ENCODE measurements at places on chromosomes 11 and 22. TPM values are rescaled to one million over a fixed set of nuclear protein-coding genes. Genes with fewer than 3 reads are reported as not detected.

GRCh38 chr11:125957618-125958332, 11.9 kb downstream of the VSIG10L2 start:
- DNase-seq = no peak

DNA sequence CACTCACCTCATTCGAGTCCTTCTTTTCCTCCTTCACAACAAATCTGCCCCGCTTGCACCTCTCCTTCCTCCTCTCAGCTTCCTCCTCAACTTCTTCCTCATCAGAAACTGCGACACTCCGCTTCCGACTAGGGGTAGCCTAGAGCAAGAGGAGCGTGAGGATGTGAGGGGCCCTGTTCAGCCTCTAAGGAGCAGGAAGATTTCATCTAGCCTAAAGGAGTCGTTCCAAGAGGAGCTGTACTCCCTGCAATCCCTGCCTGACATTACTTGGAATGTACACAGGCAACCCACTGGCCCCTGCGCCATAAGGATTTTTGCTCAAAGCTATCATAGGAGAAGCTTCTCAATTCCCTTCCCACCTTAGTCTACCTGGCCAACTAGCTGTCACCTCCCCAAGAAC, 34.5 kb downstream of the MORC2 start:
- DNase-seq = no peak

DNA sequence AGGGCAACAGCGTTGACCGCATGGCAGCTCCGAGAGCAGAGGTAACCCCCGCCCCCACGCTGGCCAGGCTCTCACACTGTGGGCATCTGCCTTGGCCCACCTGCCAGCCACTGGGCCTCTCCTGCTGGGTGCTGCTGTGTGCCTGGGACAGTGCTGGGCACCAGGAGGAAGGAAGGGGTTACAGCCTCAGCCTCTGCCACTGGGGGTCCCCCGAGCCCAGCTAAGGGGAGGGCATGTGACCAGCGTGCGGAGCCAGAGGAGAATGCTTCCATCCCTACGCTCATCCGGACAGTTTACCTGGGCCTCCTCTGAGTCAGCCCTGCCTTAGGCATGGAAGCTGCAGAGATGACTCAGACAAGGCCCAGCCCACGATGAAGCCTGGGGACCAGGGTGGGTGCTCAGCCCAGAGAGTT, 10.9 kb downstream of the NCF4 start:
- no peak for DNase-seq

GRCh38 chr22:40236131-40236665, 58.5 kb downstream of the TNRC6B start:
- DNase-seq = no peak

DNA sequence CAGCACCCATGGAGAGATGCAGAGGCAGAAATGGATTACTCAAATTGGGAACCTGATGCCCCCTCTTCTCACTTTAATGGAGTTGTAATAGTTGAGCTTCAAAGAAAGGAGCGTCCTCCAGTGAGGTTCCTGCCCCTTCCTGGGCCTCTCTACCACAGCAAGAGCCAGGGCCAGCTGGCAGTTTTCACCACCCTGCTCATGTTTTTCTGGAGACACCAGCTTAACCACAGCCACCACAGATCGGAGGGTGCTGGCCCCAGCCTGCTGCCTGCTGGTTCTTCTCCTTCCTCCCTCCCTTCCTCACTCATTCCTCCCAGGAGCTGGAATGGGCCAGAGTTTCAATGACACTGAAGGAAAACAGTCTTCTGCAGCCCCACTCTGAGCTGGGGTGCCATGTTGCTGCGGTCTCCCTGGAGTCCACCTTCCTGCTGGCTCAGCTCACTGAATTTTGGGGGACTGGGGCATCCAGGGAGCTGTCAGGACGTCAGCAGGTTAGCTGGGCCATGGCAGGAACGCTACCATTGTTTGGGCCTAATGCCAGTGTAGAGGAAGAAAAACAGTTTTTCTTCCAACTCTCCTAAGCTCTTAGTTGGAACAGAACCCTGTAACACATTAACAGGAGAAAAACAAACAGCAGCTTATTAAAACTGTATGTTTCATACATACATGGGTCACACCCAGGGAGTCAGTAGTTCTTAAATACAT, 57.7 kb downstream of the TRAF6 start:
- DNase-seq = no peak

DNA sequence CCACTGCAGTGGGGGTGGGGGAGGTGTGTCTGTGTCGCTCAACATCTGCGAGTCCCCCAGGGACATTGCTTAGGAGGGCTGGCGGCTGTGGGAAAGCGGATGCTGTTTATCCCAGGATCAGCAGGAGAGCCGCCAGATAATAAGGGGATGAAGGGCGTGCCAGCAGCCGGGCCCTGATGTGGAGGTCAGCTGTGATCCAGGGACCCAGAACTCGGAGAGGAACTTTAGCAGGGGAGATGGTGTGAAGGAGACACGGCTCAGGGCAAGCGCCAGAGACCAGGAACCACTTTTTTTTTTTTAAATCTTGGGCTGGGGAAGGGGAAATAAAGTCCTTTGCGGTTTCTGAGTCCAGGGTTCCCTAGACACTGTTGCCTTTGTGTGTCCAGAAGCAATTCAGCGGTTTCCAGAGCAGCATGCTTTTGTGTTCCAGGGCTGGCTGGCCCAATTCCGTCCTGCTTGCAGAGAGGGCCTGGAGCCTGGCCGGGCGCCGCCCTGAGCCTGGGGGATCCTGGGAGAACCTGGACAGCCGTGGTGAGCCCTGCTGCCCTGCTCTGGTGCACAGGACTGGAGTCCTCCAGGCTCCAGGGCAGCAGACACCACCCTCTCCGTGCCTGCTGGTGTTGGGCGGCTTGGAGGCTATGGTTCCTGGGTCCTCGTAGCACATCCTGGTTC, at the start of gene GRAMD4:
TSS of gene GRAMD4 (plus strand) at position 557 of the 672 bp plus-strand sequence. CDS start 6,414 bp downstream, outside the sequence.
- DNase-seq = peak; percentile 83

GRCh38 chr11:99803501-99803900, 782.8 kb downstream of the CNTN5 start:
- DNase-seq = no peak

- peak; percentile 26 for DNase-seq
These were observed 1113.4 kb downstream of the BRD1 start for GRCh38 chr22:48714231-48714630.

- peak; percentile 86 for DNase-seq
These were observed 796 bp upstream of the YIF1A start for GRCh38 chr11:66289548-66290329.

CCDC90B gene
- 21.2 TPM for total RNA-seq

DNA sequence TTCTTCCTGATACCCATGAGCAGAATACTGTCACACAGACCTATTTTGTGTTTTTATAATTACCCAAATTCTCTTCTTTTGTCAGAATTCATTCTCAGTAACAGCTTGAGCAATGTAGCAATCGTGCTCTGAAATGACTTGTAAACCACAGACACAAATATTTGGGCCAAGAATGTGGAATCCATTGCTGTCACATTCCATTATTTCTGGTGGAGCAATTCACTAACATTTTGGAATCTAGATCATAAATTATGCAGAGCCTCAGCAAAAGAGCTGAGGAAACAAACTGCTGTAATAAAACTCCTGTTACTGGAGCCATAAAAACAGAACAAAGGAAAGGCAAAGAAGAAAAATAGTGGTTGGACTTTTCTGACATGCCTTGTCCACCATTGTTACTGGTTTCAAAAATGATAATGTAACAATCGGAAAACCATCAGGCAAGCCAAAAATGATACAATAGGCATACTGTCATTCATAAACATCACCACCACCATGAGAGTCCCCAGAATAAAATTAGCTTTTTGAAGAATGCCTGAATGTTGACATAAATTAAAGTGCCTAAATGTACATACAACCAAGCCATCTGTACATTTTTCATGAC, 223.4 kb upstream of the PITPNB start:
- DNase-seq = no peak

USP2 gene
- 140 TPM for total RNA-seq

DNA sequence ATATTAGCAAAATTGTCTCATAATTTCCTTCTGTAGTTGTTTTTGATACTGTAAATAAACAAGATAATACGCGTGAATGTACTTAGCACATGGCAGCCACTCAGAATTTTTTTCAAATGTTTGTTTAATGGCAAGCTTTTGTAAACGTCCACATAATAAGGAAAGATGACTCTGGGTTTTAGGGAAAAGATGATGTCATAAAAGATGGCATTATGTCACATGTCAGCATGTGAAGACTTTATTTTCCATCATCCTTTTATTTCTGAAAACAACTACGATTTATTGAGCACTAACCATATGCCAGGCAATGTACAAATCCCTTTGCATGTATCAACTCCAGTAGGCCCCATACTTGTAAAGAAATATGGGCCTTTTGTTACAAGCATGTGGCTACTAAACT, 139.9 kb downstream of the C11orf91 start:
- DNase-seq = no peak

MYO7A gene
- total RNA-seq = 7.0 TPM

OR2AT4 gene
- not detected for total RNA-seq

PANX1 gene
- total RNA-seq = 27.2 TPM

DNA sequence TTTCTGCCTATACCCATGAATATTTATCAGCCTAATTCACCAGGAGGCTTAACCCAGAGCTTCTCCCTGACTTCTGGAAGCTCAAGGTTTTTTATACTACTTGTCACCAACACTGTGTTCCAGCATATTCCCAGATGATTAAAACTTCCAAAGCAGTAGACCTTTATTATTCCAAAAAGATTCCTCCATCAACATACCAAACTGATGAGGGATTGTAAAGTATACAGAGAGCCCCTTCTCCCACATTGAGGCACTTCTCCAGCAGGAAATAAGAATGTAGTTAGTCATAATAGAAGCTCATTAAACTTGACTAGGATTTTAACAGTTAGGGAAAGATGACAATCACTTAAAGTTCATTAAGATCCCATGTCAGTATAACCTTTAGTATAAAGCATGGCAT, 51.4 kb upstream of the CEP126 start:
- DNase-seq = no peak

DNA sequence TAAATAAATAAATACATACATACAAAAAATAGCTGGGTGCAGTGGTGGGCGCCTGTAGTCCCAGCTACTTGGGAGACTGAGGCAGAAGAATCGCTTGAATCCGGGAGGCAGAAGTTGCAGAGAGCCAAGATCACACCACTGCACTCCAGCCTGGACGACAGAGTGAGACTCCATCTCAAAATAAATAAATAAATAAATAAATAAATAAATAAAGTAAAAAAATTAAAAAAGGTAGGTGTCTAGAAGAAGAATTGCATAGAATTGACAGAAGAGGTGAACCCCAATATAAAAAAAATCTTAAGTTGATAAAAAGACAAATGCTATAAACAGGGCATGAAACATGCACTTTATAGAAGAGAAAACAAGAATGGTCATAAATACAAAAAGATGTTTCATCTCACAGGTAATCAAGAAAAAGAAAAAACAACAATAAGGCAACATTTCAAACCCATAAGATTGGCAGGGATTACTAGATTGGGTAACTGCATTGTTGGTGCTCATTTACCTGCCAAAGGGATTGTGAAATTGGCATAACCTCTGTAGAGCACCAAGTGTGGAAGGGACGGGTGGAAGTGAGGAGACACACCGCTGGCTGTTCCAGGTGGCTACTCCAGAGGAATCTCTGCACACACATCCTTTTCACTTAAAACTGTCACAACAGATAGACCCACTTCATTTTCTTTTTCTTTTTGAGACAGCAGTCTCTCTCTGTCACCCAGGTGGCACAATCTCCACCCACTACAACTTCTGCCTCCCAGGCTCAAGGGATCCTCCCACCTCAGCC, 44.7 kb downstream of the NF2 start:
- DNase-seq = no peak

DNA sequence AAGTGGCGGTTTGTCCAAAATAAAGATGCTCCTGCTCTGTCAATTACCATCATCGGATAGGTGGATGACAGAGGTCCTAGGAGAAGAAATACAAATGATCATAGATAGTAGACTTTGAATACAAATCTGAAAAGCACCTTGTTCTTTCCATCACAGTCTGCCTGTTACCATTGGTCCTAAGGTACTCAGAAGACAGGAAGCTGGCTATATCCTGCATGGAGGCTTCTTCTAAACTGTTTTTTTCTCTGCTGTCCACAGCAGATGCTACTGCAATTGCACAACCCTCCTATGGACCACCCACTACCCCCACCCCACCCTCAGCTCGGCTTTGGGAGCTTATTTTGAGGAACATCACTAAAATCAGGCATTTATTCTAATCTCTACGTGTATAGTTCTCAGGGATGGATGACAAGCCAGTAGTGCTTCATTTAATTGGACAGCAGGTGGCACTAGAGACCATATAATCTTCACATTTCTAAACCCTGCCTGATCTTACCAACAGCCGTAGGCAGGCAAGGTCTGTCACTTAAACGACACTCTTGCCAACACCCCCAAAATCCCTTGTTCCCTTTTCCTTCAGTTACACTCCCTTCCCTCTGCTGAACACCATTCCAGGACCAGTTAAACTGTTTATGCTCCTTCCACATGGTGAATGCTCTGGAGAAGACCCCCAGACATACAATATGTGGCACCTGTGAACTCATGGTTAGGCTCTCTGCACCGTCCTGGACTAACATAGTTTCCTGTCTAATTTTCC, 6.6 kb upstream of the PTS start:
- DNase-seq = no peak

DNA sequence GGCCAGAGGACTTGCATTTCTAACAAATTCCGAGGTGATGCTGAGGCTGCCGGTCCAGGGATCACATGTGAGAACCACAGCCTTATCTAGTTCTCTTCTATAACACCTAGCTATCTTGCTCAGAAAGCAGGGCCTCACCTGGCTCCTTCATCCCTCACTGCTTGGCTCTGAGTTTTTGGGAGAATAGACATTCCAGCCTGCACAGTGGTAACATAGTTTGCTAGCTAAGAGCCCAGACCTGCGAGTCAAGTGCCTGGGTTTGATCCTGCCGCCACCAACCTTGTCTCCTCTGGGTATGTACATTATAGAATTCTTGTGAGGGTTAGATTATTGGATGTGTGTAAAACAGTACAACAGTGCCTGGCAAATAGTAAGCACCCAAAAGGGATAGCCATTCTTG, 13.5 kb upstream of the POU2AF1 start:
- no peak for DNase-seq

GRCh38 chr11:84437071-84437980, 1151.2 kb upstream of the CCDC90B start:
- DNase-seq = peak; percentile 66

DNA sequence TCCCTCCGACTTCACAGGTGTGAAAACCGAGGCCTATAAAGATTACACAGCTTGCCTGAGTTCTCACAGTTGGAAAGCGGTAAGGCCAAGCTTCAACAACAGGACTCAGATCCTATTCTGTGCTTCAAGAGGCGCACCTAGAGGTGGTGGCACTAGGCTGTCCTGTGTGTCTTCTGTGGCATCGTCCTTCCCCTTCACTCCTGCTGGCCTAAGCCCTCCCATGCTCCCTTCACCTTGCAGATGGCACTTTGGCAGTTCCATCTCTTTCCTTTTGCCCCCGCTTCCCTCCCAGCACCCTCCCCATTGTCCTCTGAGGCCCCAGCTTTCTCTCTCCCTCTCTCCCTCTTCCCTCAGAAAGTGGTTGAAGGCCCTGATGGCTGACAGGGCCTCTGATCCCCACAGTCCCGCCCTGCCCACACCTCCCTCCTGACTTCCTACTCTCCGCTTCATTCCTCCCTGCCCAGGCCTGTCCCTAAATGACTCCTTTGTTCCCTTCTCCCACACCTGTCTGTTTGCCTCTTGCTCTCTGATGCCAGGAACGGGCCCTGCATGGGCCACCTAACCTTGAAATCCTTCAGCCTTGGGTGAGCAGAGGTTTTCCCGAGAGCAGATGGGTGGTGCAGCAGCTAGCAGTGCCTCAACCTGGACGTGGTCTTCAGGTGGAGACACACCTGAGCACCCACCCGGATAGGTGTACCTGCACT, 5.8 kb downstream of the TRIM29 start:
- DNase-seq = no peak

MRGPRE gene
- not detected for total RNA-seq

GRCh38 chr11:3927129-3927796, 71.8 kb downstream of the STIM1 start:
- no peak for DNase-seq

GRCh38 chr11:32331098-32331497, 104.2 kb downstream of the WT1 start:
- DNase-seq = no peak

ROM1 gene
- total RNA-seq = 2.4 TPM
